CD4-positive, alpha-beta T cell treated with Interleukin-1 beta for 1 hour (primary cell): ENCODE measurements at places on chromosomes 16 and 17.
A peak's percentile ranks its signal among the peaks of the same experiment; 100 is the strongest.

GRCh38 chr17:28506763-28507487 is 777 bp downstream of the FOXN1 start:
- DNase-seq = no peak

DNA sequence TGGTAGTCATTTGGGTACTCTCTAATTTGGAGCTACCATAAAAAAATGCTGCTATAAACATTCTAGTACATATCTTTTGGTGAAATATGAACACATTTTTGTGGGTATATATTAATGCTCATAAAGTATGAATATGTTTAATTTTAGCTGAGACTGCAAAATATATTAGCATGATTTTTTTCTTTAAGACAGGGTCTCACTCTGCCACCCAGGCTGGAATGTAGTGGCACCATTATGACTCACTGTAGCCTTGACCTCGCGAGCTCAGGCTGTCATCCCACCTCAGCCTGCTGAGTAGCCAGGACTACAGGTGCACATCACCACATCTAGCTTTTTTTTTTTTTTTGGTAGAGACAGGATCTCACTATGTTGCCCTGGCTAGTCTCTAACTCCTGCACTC is 371.7 kb downstream of the SOX9 start:
- no peak for DNase-seq

DNA sequence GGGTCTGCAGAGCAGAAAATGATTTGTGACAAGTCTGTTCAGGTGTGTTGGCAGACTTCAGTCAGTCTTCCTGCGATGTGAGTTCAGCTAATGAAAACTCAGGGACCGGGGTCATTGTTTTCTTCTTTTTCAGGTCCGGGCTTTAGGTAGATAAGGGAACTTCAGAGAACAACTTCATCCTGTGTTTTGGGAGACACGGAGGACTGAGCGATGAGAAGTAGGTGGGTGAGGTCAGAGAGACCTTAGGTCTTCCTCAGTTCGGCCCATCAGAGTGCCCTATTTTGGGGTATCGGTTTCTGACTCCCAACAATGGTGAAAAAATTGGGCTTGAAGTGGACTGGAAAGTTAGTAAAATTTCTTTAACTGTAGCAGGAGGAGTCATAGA is 88.9 kb upstream of the ATF7IP2 start:
- DNase-seq = no peak

DNA sequence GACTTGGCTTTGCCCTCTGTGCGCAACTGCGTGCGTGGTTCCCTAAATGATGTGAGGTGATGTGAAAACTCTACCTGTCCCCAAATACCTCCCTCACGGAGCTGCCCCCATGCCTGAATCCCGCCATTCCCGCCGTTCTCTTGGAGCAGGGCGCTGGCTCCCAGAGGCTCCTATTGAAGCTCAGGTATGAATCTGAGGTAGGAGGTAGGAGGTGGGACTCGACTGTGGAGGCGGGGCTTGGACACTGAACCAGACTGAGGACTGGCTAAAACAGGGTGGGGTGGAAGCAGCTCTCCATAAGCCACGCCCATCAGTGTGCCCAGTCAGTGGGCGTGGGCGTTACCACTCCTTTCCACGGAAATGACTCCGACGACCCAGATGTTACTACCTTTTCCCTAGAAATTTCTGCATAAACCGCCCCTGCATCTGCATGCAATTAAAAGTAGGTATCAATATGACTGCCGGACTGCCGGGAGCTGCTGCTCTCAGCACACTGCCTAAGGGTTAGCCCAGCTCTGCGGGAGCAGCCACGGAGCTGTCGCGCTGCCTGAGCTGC is 41.0 kb downstream of the FOXL1 start:
- no peak for DNase-seq

- DNase-seq = no peak
Observed at GRCh38 chr17:32314636-32315035, 27.3 kb downstream of the C17orf75 start.

GRCh38 chr17:49566668-49567071 is 9.0 kb upstream of the NXPH3 start:
- no peak for DNase-seq

GRCh38 chr17:80555266-80555665 is 10.6 kb downstream of the RPTOR start:
- no peak for DNase-seq

GRCh38 chr16:11168386-11169051 is 87.5 kb downstream of the SOCS1 start:
- DNase-seq = no peak

DNA sequence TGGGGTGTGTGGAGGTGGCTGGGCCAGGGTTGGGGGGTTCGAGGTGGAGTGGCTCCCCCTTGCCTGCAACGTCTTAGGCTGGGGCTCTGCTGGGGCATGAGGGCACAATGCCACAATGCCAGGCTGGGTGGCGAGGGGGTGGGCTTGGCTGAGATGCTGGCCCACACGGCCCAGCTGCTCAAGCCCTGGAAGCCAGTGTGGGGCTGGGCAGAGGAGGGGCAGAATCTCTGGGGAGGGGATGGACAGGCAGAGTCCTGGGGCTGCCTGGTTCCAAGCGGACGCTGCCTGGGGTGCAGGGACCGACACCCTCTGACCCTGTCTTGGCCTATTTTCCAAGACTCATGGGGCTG is 37.5 kb upstream of the SSTR5 start:
- DNase-seq = no peak

DNA sequence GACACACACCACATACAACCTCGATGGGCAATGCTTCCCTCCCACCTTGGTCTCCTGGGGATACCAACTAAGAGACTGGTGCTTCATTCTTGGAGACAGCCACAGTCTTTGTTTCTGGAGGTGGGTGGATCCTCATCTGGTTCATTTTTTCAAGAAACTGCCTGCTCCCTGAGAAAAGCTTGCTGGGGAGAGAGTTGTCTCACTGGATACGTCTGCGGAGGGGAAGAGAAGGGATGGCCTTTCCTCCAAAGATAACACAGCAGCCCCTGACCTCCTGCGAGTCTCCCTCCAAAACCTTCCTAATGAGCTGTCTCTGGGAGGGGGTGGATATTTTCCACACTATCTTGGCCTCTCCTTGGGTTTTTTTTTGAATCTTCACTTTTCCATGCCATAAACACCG is 221.2 kb downstream of the SOX9 start:
- DNase-seq = no peak

DNA sequence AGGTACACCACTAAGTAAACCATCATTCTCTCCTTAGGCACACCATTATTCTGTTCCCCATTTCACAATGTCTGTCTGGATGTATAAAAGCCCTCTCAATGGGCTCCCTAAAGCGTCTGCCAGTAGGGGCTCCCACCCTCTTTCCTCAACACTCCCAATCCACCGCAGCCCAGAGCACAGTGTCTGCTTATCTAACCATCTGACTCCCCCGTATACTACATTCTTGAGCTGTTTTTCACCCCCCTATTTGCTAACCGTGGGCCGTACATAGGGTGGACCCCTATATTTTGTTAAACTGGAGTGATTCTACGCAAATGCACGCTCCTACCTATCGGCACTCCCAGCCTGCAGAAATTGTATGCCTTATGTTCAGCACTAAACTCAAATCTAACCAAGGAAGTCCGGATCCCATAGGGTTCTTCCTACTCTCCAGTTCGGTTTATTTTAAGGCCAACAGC is 685 bp upstream of the PSMD3 start:
- DNase-seq = peak; percentile 3

DNA sequence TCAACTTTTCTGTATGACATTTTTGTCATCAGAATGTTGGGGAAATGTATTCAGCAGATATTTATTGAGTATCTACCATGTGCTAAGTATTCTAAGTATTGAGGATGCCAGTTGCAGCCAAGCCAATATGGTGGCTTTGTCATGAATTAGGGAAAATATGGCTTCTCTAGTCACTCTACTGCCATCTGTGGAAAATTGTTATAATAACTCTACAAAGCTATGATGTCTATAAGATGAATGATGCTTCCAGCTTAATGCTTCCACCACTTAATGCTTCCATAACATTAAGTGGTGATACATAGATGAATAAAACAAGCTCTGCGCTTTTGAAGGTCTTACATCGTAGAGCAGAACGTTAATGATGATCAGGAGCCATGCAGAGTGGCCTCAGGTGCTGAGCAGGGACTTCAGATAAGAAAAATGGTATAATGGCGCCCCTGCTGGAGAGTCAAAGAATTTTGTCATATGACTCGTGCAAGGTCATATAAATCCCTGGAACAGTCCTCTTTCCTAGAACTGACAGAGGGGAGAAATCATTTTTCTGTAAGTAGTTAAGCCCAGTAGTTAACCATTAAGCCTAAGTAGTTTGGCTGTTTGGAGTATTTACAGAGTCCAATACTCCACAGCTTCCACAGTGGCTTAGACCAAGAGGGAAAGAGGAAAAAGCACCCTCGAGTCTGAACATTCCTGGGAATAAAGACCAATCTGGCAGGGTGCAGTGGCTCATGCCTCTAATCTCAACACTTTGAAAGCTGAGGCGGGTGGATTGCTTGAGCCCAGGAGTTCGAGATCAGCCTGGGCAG is 2.7 kb upstream of the TMIGD1 start:
- peak; percentile 52 for DNase-seq

DNA sequence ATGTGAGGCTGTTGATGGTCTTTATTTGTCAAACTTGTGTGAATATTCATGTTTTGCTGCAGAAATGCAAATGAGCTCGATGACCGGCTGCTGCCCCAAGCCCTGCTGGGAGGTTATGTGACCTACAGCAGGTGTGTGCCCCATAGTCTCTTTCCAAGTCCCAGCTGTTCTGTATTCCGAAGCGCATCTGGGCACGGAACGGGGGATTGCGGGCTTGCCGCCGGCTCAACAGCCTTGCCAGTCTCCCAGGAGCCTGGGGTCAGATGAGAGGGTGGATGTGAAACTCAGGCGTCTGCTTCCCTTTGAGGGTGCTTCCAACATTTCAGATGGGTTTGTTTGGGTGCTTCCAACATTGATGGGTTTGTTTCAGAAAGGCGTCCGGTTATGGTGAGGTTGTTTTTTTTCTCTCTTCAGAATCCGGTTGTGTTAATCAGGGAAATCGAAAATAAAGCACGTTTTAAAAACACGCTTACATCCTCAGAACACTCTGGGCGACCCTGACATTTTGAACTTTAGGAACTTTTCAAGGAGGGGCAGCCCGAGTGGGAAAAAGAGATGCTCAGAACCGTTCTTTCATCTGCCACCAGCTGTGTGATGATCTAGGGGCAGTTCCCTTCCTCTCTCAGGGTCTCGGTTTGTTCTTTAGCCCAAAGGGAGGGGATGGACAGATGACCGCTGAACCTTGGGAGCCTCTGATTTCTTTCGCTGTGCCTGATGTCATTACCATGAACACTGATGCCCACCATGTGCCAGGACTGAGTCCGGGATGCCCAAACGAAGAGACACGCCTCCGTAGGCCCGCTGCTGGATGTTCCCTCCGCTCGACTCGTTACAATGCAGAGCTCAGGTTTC is 47.8 kb upstream of the AMZ2 start:
- no peak for DNase-seq

DNA sequence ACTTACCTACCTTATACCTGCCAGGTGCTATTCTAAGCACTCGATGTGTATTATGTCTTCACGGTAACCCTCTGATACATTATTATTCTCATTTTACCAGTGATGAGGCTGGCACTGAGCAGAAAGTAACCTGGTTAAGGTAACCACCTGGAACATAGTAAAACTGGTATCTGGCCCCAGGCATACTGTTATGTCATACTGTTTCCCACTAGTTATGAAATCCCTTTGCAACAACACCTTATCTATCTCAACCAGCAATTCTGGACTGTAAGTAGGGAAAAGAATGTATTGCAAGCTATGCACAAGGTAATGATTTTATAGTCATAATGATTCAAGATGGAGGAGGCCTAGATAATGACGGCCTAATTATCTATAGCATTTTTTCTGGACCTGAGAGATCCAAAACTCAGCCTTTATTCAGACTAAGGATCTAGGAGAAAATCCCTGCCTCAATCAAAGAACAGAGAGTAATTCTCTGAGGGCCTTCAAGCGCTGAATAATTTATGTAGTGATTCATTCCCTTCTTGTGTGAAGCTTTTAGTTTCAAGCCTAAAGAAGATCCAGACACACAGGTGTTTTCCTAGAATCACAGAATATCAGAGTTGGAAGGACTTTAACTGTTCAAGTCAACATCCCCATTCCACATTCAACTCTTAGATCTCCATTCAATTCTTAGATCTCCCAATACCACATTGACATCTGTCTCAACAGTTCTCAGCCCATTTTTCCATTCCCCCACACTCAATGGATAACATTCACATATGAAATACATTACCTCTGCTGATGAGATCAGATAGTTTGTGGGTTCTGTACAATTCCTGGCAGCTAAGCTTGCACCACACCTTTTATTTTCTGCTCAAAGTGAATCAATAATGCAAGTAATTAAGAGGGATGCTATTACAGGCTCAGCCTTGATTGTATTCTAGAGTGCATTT is 14.9 kb upstream of the MMD start:
- no peak for DNase-seq

GRCh38 chr17:80930335-80931279 is 61.0 kb upstream of the CHMP6 start:
- no peak for DNase-seq

GRCh38 chr16:68375801-68376536 is 65.2 kb downstream of the PRMT7 start:
- DNase-seq = no peak

GRCh38 chr16:78689028-78689427 is 589.6 kb downstream of the WWOX start:
- no peak for DNase-seq
